ENCODE measurements at places on chromosomes 6 and 20. TPM values are rescaled to one million over a fixed set of nuclear protein-coding genes. Genes with fewer than 3 reads are reported as not detected.

Gene ENPP4
- 3.3 TPM for total RNA-seq

Gene ZNF334
- 21.4 TPM for total RNA-seq

Gene BLCAP
- 43.2 TPM for total RNA-seq

Gene SLC52A3
- total RNA-seq, result not detected

Gene EPHA7
- total RNA-seq, result 35.8 TPM

Gene SMOC2
- 0.14 TPM for total RNA-seq

Gene GGTLC1
- not detected for total RNA-seq

Gene C6orf47
- 23.5 TPM for total RNA-seq

Gene CD40
- total RNA-seq, result 4.2 TPM

Gene WASF1
- 48.9 TPM for total RNA-seq

Gene MCM8
- total RNA-seq, result 39.8 TPM

Gene MEP1A
- total RNA-seq, result not detected

Gene RBPJL
- not detected for total RNA-seq

Gene SLC22A2
- total RNA-seq, result not detected

Gene TDP2
- total RNA-seq, result 44.9 TPM

Gene RTN4IP1
- total RNA-seq, result 9.8 TPM

Gene CARMIL1
- 5.0 TPM for total RNA-seq

Gene GSTA2
- total RNA-seq, result not detected

Gene PROKR2
- total RNA-seq, result not detected

Data from neural crest cell (in vitro differentiated cells).